ENCODE measurements at places on chromosomes 5 and 9.

DNA sequence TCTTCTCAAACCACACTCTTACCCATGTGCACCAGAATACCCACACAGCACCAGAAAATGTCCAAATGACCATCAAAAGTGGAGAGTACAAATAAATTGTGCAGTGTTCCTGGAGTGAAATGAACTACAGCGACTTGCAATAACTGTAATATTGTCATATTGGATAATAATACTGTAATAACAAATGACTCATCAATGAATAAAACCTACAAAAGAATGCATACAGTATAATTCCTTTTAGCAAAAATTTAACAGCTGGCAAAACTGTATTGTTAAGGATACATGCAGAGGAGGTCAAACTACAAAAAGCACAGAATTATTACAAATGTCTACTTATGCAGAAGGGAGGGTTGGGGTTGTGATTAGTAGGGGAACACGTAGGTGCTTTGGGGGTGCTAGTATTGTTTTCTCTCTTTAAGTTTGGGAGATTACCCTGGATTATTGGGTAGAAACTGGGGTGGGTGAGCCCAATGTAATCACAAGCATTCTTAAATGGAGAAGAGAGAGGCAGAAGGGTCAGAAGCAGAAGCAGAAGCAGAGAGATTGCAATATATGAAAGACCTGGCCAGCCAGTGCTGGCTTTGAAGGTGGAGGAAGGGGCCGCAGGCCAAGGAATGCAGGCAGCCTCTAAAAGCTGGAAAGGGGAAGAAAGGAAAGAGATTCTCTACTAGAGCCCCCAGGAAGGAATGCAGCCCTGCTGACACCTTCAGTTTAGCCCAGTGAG, 21.8 kb downstream of the IRF1 start:
- no peak for DNase-seq

DNA sequence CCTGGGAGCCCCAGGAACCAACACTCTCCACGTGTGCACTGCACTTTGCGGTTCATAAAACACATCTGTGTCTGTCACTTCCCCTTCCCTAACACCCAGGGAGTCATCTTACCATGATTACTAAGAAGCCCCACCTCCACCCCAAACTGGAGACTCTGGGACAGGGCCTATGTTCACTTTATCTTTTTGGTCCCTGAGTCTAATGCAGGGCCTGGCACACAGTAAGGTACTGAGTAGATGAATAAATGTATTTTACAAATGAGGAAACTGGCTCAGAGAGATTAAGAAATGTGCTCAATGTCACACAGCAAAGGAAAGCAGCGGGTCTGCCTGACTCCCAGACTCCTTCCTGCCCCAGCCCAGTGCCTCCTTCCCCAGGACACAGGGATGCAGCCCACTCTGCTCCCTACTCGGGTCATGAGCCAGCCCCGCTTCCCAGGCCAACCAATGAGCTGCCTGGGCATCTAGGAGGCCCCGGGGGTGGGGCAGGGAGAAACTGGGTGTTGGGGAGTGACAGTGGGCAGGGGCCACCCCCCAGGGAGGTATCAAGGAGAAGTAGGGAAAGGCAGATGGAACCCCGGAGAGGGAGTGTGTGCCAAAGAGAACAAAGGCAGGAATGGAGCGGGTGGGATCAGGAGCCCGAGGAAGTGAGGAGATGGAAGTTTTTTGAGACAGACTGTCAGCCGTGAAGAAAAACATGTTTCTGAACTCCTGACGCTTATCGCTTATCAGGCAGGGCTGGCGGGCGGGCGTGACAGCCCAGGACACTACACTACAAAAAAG, 30.5 kb downstream of the SHB start:
- DNase-seq: no peak

DNA sequence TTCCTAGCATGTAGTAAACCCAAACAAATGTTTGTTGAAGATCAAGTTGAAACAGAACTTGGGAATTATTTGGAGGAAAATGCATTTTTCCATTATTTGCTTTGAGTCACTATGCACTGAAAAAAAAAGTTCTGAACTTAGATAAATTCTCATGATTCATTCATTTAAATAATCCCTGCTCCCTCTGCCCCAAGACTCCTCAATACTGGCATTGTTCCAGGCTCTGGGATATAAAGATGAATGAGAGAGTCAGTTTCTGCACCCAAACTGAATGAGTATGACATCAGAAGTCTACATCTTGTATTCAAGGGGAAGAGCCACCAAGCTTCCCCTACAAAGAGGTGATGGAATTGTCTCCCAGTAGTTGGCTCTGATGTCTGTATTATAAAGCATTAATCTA, 123.9 kb downstream of the SEC61B start:
- DNase-seq: no peak

DNA sequence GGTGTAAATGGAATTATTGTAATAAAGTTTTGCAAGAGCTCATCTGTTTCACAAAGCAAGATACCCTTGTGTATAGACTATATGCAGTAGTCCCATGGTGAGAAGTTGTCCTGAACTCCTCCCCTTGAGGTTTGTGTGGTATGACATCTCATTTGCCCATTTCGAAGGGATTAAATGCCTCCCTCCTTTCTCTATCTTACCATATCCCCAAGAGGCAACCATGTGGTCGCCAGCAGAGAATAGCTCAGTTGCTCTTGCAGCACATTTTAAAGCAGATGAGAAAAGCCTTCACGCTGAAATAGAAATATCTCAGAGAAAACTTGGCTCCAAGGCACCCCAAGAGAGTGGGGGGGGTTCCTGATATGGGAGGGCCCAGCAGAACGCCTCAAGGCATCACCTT, 4.6 kb downstream of the SEMA6A start:
- no peak for DNase-seq

- no peak for DNase-seq
Observed at GRCh38 chr5:101915554-101915953, 380.5 kb downstream of the SLCO4C1 start.

GRCh38 chr9:137610944-137611343, 5.5 kb downstream of the ARRDC1 start:
- DNase-seq: no peak

GRCh38 chr9:16289639-16290038, 580.8 kb downstream of the BNC2 start:
- no peak for DNase-seq

DNA sequence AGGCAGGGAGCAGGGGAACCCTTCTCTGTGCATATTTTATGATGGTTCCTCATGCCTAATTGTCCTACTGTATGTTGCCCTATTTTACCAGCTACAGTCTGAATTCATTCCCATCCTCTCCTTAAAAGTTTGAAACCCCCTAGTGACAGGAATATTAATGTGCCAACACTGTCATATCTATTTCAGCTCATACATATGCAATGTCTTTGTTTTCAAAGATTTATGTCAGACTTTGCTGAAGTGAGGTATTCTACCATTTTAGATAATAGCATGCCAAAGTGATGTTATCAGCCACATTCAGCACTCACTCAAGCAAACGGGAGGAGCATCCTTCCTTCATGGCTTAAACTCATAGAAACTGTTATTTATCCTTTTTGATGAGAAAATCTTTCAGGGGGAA, 696.5 kb downstream of the NR2F1-AS1 start:
- DNase-seq: no peak
